Urothelium cell line (cell line): ENCODE measurements at places on chromosomes 12 and 14.
A peak's percentile ranks its signal among the peaks of the same experiment; 100 is the strongest.

GRCh38 chr14:101125313-101125712, 221.8 kb upstream of the RTL1 start:
- DNase-seq = no peak

DNA sequence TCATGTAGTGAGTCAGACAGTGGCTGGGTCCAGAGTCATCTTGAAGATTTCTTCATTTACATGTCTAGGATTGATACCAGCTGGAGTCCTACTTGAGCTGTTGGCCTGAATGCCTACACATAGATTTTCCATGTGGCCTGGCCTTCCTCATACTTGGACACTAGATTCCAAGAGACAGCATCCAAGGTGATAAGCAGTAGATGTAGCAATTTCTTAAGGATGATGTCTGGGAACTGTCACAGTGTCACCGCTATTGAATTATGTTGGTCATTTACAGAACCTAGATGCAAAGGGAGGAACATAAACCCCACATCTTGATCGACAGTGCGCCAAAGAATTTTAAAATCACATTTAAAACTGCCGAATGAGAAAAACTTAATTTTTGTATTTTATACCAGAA, 412.3 kb downstream of the TRHDE start:
- DNase-seq = no peak

GRCh38 chr12:30191696-30192455, 408.1 kb upstream of the TMTC1 start:
- no peak for DNase-seq

DNA sequence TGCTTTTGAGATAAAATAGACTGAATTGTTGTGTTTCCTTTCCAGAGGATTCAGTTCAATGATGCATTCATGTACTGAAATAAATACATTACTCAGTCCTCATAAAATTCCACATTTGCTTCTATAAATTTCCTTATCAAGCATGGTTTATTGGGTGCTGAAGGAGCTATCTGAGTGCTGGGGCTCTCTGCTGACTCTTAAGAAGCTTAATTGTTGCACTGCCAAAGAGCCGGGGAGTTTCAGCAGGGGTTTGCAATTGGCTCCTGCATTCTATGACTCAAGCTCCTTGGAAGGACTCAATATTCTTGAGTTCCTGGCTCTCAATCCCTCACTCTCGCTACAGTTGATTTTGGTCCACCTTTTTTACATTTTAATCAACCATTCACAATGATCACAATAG, 69.8 kb upstream of the PYGL start:
- no peak for DNase-seq

- no peak for DNase-seq
These were observed at the start of gene MYF5 for GRCh38 chr12:80716696-80717469. Gene MYF5, plus strand, starts transcription at chr12:80716912. Its CDS starts 152 bp downstream, at chr12:80717064.

- no peak for DNase-seq
These were observed 36.9 kb upstream of the SMUG1 start for GRCh38 chr12:54225666-54226065.

DNA sequence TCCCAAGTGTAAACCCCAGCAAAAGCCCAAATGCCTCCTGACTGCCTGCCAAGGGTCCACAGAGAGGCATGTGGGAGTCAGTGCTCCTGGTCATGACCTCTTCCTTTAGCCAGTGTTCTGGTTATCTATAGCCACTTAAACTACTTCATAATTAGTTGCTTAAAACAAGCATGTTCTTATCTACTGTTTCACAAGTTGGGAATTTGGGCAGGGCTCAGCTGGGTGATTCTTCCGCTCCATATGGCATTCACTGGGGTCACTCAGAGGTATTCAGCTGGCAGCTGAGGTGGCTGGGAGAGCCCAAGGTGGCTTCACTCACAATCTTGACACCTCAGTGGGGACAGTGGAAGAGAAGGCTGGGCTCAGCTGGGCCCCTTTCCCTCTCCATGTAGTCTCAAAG, 184.0 kb upstream of the RGS6 start:
- DNase-seq = no peak

- no peak for DNase-seq
These were observed 106.3 kb downstream of the ST8SIA1 start for GRCh38 chr12:22228022-22228875.

DNA sequence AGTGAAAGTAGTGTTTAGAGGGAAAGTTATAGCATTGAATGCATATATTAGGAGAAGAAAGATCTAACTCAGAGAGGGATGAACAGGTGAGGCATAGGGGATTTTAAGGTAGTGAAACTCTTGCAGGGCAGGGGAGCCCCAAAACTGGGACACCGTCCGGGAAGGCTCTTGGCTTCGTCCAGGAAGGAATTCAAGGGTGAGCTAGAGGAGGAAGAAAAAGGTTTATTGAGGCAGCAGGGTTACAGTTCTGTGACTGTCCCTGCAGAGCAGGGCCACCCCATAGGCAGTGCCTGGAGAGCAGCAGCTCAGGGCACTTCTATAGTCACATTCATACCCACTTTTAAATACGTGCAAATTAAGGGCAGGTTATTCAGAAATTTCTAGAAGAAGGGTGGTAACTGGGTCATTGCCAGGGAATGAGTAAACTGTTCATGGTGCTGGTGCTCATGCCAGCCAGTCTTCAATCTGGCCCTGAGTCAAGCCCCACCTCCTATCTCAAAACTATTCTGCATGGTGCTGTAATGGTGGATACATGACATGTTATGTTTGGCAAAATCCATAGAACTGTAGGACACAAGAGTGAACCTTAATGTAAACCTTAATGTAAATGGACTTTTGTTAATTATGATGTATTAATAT, 1.2 kb upstream of the OAS1 start:
- no peak for DNase-seq

- DNase-seq = no peak
These were observed 29.2 kb downstream of the HSP90AA1 start for GRCh38 chr14:102057480-102058114.

DNA sequence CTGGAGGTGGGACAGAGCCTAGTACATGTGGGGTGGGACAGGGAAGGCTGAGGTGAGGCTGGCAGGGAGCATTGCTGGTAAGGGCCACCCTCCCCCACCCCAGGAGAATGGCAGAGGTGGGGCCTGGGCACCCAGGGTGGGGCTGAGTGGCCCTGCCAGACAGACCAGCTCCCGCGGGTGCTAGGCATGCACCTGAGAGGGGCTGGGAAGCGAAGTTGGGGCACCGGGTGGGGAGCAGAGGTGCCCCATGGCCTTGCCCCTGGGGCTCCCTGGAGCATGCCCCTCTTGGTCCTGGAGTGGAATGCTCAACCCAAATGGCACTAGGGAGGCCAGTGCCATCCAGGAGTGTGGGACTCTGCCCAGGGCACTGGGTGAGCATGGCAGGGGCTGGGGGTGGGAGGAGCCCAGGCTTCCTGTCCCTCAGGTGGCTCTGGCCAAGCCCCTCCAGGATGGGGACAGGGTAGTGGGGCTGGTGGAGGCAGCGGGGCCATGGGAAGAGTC, 1.3 kb downstream of the TNFAIP2 start:
- no peak for DNase-seq

DNA sequence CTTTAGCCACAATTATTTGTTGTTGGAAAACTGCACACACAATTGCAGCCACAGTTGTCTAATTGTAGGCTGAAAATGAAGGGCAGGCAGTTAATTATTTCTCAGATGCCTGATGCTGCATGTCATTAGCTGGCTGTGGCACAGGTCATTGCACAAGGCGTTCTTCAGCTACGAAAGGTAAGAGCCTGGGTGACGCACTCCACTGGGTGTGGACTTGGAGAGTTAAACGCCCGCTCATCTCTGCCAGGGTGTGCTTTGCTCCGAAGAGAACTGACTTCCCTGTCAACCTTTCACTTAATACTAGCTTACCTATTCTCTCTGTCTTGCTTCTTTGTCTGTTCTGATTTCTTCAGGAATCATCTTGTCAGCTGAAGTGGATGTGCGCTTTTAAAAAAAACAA, 91.4 kb upstream of the CPM start:
- DNase-seq = peak; percentile 10

DNA sequence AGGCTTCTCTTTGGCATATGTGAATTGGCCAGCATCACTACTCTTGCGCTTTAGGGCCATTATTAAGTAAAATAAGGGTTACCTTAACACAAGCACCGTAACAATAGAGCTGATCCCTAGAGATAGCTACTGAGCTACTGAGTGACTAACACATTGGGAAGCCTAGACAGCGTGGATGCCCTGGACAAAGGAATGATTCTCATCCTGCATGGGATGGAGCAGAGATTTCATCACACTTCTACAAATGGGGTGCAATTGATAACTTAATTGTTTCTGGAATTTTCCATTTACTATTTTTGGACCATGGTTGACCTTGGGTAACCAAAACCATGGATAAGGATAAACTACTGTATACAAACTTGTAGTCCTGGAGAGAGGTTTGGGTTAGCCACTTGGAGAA, 57.1 kb downstream of the FBXO34 start:
- DNase-seq = no peak

GRCh38 chr12:77606348-77606747, 224.3 kb upstream of the NAV3 start:
- no peak for DNase-seq

DNA sequence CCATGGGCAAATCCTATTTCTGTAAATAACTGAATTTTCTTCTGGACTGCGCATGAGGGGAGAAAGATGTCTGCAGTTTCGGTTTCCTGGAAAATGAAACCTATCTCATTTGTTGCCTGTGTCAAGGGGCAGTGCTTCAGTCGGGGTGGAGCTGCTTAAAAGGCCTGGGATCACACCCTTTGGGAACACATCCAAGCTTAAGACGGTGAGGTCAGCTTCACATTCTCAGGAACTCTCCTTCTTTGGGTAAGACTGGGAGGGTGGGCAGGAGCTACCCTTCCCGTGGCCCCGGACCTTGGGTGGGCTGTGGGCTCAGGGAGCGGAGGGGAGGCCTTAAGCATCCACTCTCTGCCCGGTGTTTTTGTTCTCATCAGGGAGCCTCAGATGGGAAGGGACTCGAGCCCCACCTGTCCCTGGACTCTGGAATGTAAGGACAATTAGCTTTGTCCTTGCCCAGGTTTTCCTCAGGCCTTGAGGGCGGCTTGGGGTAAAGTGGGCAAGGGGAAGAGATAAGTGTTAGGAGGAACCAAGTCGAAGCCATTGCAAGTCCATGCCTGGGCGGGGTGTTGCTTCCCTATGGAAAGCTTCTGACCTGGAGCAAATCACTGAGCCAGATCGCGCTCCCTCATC, at the start of gene IFI27:
Gene IFI27, plus strand, starts transcription at position 185 of the 630 bp plus-strand sequence.
- no peak for DNase-seq

GRCh38 chr12:120496413-120497340, 764 bp downstream of the DYNLL1 start:
- peak; percentile 68 for DNase-seq

DNA sequence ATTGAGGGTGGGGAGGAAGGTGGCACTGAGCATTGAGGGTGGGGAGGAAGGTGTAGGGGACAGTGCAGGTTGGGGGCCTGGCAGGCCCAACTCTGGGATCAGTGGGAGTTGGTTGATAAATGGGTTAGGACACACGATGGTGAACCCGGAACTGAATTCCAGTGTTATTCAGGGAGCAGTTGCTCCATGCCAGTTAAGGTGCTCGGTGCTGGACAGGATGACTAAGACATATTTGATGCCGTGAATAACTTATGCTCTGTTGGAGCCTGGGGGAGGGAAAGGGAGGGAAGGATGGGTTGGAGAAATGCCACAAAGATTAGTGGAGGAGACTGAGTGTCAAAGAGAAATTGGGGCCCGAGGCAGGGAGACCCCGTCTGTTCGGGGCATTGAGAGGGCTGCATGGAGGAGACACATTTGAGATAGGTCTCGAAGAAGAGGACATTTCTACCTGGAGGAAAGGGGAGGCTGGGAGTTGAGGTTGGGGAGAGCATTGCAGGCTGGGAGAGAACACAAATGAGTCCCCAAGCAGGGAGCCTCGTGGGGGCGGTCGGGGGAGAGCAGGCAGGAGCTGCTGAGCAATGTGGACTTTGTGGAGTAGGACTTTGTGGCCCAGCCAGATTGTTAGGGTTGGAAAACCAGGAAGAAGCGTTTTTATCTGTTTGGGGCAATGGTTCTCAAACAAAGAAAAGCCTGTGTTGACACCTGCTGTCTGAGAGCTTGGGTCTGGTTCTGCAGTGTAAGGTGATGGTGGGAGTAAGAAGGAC, 65.3 kb downstream of the IQSEC3 start:
- peak; percentile 65 for DNase-seq

DNA sequence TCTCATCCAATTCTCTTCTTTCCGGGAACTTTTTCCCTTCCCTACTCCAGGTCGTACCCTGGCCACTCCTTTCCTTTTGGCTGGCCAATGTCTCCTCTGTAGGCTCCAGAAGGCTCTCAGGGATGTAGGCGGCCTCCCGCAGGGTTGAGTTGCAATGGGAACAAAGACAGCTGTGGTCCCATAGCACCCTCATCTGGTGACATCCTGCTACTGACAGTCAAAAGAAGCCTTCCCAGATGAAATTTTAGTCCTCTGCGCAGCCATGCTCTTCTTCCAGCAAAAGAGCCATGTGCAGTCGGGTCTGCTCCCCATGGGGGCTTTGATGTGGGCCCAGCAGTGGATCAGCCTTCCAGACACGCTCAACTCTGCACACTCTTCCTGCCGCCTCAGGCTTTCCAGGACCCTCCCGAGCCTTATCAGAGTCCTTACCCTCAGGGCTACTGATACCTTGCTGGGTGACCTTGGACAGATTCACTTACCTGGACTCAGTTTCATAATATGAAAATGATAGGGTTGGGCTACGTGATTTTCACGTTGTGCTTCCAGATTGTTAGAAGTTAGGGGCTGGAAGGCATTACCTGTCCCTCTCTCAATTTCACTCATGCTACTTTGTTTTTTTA, 5.5 kb upstream of the CELA1 start:
- peak; percentile 35 for DNase-seq

- DNase-seq = no peak
These were observed 241.8 kb upstream of the RGS6 start for GRCh38 chr14:71690478-71690877.

DNA sequence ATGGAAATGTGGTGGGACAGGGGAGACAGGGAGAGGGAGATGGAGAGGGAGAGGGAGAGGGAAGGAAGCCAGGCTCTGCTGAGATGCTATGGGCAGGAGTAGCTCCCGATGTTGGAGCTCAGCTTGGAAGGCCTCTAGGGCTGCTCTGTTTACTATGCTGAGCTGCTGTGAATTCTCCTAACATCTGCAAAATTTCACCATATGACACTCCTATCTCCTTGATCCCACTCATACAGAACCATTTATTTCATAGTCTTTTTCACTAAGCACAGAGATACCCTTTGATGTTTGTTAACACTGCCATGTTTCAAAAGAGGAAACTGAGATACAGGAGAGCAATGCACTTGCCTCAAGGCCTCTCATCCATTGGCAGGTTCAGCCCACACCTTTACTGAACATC, 60.7 kb downstream of the C12orf75 start:
- DNase-seq = no peak
